T follicular helper cell (primary cell): ENCODE measurements at places on chromosomes 13 and 19.

GRCh38 chr19:40270362-40271089, 14.6 kb downstream of the AKT2 start:
- DNase-seq, result no peak

DNA sequence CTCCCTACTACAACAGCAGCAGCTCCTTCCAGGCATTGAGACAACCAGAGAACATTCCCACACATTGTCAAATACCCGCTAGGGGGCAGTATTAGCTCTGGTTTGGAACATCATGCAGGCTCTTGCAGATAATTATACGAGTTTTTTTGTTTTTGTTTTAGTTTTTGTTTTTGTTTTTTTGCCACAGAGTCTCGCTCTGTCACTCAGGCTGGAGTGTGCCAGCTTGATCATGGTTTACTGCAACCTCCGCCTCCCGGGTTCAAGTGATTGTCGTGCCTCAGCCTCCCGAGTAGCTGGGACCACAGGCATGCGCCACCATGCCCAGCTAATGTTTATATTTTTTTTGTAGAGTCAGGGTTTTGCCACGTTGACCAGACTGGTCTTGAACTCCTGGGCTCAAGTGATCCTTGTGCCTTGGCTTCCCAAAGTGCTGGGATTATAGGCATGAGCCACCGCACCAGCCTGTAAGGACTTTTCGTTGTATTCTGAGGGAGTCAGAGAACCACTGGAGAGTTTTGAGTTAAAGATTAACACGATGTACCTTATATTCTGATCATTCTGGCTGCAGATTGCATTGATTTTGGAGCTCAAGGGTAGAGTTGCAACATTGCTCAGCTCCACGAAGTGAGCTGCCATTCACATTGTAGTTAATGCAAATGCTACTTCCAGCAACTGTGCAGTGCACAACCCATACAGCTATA, 41.7 kb upstream of the CEACAM20 start:
- DNase-seq, result peak; percentile 24

- DNase-seq, result no peak
Measured at GRCh38 chr13:94209117-94209516, 270.4 kb downstream of the DCT start.

- no peak for DNase-seq
Measured at GRCh38 chr19:3433313-3433712, 47.0 kb downstream of the SMIM24 start.

DNA sequence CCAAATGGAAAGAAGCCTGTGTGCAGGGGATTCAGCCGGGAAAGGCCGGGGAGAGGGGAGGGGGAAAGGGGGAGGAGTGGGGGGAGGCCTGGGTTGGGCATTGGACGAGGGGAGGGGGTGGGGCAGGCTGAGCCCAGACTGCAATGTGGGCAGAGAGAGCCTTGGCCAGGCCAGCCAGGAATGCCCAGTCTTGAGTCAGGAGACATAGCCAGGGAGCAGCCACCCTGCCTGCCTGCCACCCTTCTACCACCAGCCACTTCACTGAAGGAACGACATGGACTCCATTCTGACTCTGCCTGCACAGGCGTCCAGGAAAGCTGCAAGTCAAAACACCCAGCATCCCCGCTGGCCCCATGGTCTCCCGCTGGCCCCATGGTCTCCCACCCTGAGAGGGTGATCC, 498 bp downstream of the PROZ start:
- no peak for DNase-seq

GRCh38 chr13:20198781-20199180, 6.0 kb upstream of the GJB2 start:
- no peak for DNase-seq

DNA sequence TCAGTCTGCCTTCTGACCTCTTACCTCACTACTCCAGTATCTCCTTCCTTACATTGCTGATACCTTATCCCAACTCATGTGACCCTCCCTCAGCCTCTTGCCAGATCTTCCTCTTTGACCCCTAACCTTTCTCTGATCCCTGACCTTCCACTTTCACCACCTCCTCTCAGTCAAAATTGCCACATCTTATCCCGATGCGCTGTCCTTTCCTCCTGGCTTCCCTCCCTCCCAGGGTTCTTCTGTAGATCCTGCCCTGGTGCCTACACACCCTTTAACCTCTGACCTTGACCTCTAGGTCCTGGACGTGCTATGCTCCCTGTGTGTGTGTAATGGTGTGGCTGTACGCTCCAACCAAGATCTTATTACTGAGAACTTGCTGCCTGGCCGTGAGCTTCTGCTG, 23.7 kb downstream of the RYR1 start:
- DNase-seq, result no peak

- no peak for DNase-seq
Measured at GRCh38 chr13:70964874-70965273, 856.6 kb upstream of the KLHL1 start.

GRCh38 chr13:106599875-106600797, 32.2 kb upstream of the ARGLU1 start:
- DNase-seq, result no peak

GRCh38 chr13:51806566-51806965, 2.6 kb upstream of the DHRS12 start:
- no peak for DNase-seq

GRCh38 chr19:15464394-15465385, at the start of gene RASAL3:
RASAL3 (minus strand) TSS chr19:15464544; CDS start chr19:15464358, 186 bp downstream.
- peak; percentile 39 for DNase-seq

DNA sequence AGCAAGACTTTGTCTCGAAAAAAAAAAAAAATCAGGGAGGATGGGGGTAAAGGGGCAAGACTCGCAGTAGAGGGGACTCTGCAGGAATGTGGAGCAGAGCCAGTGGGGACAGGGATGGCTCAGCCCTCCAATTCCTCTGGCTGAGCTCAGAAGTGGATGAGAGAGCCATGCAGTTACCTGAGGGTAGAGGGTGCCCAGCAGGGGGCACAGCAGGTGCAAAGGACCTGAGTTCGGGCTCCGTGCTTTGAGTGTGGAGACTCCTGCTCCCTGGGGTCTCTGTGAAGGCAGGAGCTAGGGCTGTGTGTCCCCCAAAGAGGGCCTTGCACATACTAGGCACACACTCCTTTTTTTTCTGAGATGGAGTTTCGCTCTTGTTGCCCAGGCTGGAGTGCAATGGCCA, 7.7 kb downstream of the DOCK6 start:
- no peak for DNase-seq

DNA sequence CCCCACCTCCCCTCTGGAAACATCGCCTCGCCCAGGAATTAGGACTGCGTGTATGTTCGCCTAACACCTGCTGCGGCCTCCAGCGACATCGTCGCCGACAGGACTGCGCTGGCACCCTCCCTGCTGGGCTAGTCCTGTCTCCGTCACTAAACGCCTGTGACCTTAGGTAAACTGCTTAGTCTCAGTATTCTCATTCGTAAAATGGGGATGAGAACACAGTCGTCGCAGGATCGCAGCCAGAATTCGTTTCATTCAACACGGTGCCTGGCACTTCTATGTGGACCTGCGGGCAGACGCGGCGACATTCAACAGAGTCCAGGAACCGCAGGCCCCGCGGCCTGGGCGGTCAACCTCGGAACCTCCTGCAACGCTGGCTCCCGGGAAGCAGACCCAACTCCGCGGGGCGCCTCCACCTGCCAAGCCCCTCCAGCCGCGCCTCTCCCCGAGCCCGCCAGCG, 485 bp downstream of the CRYL1 start:
- peak; percentile 2 for DNase-seq

DNA sequence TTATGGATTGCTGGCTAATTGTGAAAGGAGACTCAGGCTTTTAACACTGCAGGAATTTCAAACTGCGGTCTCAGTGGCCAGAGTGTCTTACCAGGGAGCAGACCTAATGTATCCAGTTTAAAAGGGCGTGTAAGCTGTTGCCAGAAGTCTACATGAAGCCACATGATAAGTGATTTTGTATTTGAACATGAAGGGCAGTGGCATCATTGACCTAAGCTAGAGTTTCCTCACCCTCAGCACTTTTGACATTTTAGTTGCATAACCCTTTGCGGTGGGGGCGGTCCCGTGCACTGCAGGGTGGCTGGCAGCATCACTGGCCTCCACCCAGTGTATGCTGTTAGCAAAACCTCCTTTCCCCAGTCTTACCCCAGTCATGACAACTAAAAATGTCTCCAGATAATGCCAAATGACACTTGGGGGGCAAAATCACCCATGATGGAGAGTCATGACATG, 23.7 kb upstream of the GPR18 start:
- peak; percentile 42 for DNase-seq

DNA sequence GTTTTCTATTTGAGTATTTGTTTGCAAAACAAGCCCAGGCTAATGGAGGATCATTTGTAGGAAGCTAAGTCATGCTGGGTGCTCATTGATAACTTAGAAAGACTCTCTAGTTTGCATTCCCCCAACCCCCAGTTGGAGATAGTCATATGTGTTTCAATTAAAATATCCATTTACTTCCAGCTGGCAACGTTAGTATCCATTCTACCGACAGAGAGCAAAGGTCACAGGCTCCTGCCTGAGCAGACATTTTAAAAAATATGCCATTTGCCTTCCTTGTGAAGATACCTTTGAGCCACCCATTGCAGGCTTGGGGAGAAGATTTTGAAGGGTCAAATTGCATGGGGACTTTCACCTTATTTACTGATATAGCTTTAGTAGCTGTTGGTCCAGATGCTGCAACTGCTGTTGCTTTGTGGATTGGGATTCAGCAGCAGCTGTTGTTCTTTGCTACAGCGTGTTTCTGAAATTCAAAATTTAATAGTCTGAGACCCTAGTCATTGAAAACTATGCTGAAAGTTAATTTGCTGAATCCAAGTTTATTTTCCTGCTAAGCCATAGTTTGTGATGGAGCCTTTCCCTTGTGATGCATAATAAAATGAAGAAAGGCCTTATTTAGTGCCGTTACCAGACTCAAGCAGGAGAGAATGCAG, 335.1 kb downstream of the GPC6 start:
- no peak for DNase-seq

GRCh38 chr13:107185889-107186288, 618.0 kb upstream of the ARGLU1 start:
- DNase-seq, result no peak

GRCh38 chr13:60431108-60431700, 34.2 kb downstream of the TDRD3 start:
- DNase-seq, result no peak

GRCh38 chr13:73671732-73672131, 462.5 kb downstream of the KLF12 start:
- no peak for DNase-seq

- no peak for DNase-seq
Measured at GRCh38 chr13:110354123-110354627, 47.1 kb downstream of the COL4A2 start.

GRCh38 chr13:33678906-33679657, 138.9 kb upstream of the RFC3 start:
- DNase-seq, result peak; percentile 34

GRCh38 chr13:110343241-110343865, 36.3 kb downstream of the COL4A2 start:
- no peak for DNase-seq

GRCh38 chr19:36421749-36422481, 3.5 kb upstream of the ZFP82 start:
- no peak for DNase-seq

- DNase-seq, result no peak
Measured at GRCh38 chr19:51186323-51186722, 38.6 kb upstream of the CD33 start.

DNA sequence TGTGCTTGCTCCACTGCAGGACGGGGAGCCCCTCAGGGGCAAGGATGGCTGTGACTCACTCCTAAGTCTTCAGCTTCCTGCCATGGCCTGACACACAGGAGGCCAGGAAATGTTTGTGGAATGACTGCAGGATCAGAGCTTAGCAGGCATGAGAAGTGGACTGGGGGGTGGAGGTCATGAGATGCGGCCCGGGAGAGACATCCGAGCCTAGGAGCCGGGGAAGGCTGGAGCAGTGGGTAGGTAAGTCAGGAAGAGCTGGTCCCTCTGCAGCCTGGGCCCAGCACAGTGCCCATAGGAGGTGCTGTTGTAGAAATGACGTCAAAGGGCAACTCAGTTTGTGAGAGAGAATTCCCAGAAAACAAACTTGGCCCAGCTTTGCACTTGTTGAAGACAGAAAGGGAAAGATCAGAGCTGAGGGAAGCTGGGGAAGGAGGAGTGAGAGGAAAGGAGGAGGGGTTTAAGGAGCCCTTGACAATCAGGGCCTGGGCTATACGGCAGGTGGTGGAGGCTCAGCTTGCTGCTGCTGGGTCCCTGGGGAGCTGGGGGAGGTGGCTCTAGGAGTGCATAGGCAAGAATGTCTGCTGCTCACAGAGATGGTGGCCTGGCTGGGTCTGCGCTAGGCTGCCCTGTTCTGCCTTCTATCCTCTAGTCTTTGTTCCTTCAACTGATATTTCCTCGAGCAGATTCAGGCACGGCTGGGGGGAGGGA, 18.5 kb downstream of the POU2F2 start:
- no peak for DNase-seq

GRCh38 chr13:112712451-112713207, 22.8 kb downstream of the ATP11A start:
- DNase-seq, result no peak

DNA sequence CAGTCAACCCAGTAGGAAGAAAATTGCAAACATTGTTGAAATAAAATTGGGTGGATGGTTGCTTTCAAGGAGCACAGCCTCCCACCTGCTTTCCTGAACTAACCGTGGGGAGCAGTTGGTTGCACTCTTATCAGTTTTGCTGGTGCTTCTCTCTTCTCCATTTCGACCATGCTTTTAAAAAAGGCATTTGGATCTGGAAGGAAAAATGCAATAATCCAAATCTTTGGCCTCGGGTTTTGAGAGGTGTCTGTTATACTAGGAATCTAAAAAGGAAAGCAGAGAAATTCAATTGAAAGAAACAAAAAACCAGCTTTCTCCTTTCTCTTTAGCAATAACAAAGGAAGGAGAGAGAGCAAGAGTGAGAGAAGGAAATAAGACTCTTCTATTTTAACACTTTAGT, 113.6 kb upstream of the ARGLU1 start:
- no peak for DNase-seq

- DNase-seq, result no peak
Measured at GRCh38 chr19:11007385-11007784, 46.6 kb downstream of the SMARCA4 start.

GRCh38 chr19:1749373-1750342, 3.6 kb upstream of the ONECUT3 start:
- DNase-seq, result no peak

GRCh38 chr19:4267101-4267900, 11.8 kb upstream of the SHD start:
- DNase-seq, result peak; percentile 33
